ENCODE measurements at places on chromosomes 7 and 10.
A peak's percentile ranks its signal among the peaks of the same experiment; 100 is the strongest.

DNA sequence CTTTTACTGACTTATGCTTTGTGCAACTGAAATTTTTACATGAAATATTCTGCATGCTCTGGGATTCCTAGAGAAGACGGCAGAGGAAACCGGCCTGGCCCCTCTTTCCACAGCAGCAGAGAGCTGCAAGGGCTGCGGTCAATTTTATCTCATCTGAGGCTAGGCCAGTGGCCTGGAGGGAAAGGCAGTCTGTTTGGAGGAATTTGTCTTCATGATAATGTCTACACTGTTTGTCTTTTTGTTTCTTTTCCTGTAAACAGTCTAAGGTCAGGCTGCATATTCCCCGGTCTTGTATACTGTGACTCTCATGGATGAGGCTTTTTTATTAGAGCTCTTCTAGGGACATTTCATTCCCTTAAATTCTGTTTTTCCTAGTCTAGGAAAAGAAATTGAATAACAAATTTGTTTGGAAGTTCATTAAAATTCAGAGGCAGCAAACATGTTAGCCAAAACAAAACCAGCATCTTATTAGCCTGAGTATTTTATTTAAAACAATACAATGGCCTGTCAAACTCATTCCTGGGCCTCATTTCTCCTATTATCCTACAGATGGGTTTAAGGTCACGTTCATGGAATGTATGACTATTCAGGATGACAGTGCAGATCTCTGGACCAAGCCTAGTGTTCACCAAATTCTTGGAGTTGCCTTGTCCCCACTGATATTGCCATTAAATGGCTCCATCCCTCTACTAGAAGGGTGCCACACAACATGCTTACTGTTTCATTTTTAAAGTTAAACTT is 26.4 kb downstream of the LAMB4 start:
- DNase-seq = no peak

GRCh38 chr10:132806110-132806509 is 20.2 kb upstream of the NKX6-2 start:
- DNase-seq = no peak

- DNase-seq = no peak
These were observed 25.7 kb upstream of the FAM133B start for GRCh38 chr7:92615861-92616260.

- DNase-seq = no peak
These were observed 22.8 kb upstream of the TTYH3 start for GRCh38 chr7:2608921-2609411.

DNA sequence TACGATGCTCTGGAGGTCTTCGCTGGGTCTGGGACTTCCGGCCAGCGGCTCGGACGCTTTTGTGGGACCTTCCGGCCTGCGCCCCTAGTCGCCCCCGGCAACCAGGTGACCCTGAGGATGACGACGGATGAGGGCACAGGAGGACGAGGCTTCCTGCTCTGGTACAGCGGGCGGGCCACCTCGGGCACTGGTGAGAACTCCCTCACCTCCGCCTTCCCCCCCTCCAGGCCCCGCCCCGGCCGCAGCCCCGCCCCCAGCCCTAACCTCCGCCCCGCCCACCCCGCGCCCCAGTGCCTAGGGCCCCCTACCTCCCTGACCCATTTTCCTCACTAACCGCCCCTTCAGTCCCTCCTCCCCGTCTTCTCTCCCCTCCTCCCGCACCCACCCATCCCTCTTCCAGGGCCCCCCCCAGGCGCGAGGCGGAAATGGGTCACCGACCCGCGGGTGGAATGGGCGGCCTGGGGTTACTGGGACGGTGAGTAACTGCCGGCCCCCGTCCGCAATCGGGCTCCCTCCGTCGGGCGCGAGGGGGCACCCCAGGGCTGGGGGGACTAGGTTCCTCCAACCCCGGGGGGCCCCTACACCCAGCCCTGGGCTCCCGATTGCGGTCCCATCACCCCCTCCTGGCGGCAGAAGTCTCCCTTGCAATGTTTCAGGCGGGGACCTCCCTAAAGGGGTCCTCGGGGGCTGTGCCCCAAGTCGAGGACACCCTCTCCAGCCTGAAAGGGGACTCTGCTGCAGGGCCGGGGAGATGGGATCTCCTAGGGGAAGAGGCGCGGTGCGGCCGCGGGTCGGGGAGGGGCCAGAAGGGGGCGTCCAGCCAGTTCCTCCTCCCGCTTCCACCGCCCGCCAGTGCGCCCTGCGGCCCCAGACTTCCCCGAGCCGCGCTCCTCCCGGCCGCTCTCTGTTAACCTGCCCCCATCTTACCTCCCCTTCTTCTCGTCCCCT is 2.1 kb downstream of the PCOLCE start:
- DNase-seq = peak; percentile 56

DNA sequence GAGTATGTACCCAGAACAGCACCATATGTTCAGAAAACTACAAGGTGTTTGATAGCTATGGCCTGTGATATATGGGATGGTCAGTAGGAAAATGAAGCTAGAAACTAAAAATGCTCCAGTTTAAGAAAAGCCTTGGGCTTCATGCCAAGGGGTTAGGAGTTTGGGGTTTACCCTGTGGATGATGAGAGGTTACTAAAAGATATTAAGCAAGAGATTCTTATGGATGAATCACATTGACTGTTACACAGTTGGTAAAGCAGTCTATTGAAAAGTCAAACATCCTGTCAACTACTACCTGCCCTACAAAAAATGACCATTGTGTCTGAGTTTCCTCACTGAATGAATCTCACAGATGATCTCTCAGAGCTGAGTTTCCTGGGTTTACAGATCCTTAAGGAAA is 166.2 kb upstream of the INHBA start:
- DNase-seq = no peak
